EL (cell line): ENCODE measurements at places on chromosomes 11 and 22.
A peak's percentile ranks its signal among the peaks of the same experiment; 100 is the strongest.

DNA sequence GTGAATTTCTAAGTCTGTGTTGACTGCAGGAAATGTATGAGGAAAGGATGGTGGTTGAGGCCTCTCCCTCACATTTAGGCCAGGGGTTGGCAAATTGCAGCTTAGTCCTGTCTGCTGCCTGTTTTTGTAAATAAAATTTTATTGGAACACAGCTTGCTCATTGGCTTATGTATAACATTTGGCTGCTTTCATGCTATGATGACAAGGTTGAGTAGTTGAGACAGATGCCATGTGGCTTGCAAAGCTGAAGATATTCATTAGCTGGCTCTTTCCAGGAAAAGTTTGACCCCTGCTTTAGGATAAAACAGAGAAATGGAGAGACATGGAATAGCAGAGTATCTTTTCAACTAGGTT lies 46.2 kb downstream of the BCR start:
- DNase-seq = no peak

DNA sequence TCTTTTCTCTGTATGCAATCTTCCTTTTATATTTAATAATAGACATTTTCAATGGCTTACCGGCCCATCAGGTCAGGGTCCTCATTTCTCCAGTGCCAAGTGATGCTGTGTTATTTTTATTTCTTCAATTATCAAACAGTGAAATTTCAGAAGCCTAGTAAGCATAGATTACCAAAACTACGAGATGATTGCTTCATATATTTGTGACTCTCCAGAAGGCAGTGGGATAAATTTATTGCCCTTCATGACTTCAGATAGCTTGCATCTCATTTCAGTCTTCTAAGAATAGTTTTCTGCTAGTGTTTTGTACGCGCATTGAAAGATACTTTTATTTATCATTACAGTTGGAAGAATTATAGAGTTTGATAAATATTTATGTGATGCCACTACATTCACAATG lies 139.6 kb downstream of the FAT3 start:
- no peak for DNase-seq

DNA sequence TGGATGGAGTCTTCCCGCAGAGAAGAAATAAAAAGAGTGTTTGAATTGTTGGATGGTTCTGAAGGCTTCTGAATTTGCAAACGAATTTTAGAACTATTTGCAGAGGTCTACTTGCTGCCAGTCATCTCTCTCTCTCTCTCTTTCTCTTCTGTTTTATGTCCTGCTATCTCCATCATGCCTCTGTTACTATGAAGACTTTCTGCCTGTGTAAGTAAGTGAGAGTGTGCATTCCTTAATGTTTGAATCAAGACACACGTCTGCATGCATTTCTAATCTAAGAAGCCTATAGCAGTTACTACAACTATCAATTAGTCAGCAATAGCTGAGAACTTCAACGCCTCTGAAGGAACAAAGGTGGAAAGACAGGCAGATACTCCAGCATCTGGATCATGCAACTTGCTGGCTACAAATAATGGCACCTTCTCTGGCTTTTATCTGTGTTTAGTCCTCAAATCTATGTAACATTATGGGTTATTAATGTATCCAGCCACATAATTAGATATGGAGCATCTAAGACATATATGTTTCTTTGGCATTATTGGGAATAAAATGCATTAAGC lies 191.5 kb upstream of the BLID start:
- DNase-seq = no peak

DNA sequence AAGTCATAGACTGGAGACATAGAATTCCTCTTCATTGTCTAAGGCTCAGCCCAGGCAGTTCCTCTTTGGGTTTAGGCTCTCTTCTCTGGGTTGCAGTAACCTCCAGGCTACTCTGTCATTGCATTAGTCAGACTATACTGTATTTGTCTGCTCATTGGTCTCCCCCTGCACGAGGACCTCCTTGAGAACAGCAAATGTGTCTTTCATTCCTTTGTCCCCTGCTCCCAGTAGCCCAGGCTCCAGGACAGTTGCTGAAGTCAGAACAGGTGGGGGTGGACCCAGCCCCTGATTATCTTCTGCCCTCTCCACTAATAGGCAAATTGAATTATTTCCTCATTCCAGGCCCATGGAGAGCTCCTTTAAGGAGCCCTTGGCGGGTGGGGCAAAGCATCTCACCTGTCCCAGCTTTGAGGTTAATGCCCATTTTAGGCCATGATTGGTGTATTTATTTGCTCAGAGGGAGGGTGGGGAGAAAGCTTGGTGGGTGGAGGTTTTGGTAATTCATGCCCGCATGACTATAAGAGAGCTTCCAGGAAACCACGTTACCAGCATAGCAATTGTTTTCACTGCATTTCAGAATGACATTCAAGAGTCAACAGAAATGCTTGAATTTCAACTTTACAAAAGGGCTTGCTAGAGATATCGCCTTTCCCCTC lies 40.9 kb downstream of the NAV2 start:
- DNase-seq = peak; percentile 78

DNA sequence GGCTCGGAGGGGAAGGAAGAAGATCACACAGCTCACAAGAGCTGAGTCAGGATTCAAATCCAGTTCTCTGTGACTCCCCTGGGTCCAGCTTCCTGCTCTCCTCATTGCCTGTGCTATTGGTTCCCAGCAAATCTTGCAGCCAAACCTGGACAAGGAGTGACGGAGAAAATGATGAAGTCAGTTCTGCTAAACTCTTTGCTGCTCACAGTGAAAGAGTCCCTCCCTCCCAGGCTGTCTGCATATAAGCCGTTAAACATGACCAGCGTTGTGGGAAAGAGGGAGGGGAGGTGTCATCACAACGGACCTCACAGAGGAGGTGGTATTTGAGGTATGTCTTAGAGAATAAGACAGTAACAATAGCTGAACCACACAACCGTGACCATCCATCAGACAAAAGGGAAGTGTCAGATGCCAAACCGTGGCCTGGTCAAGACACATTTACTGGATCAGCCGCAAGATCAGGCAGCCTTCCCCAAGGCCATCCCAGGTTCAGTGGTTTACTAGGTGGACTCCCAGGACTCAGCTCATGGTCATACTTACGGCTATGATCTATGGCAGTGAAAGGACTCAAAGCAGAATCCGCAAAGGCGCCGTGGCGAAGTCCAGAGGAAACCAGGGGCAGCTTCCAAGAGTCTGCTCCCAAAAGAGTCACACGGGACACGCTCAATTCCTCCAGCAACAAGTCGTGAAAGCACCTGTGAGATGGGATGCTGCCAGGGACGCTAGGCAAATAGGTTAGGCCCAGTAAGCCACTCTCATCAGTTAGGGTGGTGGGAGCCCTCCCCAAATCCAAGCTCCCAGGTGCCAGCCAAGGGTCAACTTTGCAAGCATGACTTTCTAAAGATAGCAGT lies 2.8 kb upstream of the CYTH4 start:
- DNase-seq = no peak

DNA sequence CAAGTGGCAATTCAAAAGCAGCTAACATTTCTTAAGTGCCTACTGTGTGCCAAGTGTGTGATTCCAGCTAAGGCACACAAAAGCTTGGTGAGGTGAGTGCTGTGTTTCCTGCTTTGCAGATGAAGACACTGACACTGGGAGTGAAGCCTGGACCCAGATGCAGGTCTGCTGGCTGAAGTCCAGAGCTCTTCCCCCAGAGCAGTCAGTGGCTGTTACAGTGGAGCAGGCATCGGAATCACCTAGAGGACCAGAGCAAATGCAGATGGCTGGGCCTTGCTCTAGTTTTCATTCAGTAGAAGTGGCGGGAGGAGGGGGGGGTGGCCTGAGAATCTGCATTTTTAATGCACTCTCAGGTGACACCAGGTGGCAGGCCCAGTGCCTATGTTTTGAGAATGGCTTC lies 342.3 kb downstream of the CADM1 start:
- no peak for DNase-seq

GRCh38 chr11:107689317-107690202 lies 22.3 kb downstream of the SLN start:
- DNase-seq = peak; percentile 66

DNA sequence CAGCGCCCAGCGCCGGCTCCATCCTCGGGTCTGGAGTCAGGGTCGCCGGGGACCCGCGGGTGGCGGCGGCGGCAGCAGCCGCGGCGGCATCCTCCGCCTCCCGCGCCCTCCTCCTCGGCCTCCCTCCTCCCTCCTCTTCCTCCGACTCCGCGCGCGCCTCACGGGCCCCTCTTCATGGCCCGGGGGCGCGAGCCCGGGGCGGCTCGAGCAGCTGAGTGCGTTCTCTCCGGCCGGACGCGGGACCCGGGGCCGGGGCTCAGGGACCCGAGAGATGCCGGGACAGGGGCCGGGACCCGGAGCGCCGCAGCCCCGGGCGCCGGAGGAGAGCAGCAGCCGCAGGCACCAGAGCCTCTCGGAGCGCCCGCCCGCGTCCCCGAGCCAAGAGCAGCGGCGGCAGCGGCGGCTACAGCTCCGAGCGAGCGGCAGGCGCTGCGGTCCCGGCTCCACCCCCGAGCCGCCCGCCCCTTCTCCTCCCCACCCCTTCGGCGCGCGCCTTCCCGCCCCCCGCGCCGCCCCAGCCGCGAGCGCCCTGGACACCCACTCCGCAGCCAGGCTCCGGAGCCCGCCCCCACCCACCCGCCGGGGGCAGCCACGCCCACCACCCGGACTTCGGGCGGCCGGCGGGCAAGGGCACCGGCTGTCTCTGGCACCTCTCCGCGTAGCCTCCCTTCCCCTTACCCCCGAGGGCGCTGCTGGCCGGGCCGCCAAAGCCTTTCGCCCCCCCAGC lies at the start of gene CHST1:
Gene CHST1 (minus strand): TSS at position 417 of the 727 bp plus-strand sequence. CDS start 14,699 bp downstream, outside the sequence.
- DNase-seq = peak; percentile 45

GRCh38 chr11:5818245-5818886 lies 9.6 kb downstream of the OR52N2 start:
- no peak for DNase-seq

- DNase-seq = no peak
These were observed 36.2 kb downstream of the USP35 start for GRCh38 chr11:78224906-78225420.

GRCh38 chr11:8807544-8808225 lies 103.3 kb upstream of the AKIP1 start:
- DNase-seq = peak; percentile 90

- DNase-seq = peak; percentile 92
These were observed 48.9 kb downstream of the FAR1 start for GRCh38 chr11:13717331-13717730.

DNA sequence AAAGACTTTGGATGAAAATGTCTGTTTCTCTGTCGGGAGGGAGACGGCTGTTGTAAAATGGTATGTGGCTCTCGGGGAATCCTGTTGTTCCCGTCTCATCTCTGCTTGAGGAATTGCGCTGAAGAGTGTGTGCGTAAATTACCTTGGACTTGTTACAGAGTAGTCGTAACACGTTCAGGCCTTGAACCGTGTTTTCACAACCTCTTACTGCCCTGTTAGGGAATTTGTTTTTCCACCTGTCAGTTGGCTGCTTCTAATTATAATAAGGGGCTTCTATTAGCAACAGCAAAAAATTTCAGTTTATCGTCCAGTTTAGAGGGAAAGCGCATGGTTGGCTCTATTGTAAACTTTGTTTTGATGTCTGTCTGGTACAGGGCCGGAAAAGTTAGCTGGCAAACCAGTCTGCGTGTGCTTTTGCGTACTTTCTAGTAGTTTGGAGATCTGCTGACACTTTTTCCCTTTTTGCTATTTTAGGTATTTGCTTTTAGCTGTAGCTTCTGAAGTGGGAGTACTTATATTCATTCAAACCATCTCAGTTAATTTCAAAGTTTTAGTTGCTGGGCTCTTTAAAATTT lies 1.5 kb downstream of the HIPK3 start:
- DNase-seq = no peak

DNA sequence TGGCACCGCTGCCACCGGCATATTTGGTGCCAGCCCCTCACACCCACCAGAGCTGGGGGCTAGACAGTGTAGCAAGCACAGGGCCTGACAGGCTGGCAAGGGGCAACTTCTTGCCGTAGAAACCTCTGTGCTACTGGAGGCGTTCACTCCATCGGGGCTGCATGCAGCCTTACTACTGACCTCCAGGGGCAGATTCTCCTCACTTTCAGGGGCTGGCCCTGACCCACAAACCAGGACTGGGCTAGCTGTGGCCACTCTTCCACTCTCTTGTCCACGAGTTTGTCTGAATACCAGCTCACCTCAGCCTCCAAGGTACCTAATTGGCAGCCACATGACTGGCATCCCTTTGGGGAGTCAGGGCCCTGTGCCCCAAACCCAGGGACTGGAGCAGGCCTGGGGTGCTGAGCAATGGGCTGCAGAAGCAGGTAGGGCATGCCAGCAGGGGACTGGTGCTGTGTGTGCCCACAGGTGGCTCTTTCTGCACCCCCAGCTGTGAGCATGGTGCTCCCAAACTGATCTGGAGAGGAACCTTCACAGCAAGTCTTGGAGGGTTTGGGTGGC lies 2.1 kb upstream of the LMO1 start:
- no peak for DNase-seq

DNA sequence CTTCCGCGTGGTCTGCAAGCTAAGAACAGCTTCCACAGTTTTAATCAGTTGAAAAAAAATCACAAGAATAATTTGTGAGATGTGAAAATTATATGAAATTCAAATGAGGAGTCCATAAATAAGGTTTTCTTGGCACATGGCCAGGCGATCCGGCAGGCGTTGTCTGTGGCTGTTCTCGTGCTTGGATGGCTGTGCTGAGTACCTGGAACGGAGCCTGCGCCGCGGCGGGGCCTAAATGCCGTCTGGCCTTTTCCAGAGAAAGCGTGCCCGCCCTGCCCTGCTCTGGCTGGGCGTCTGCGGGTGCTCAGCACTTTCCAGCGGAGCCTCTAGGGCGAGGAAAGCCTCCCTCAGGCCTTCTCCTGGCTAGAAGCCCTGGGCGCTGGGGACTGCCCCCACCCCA lies 41.8 kb downstream of the OSBPL5 start:
- DNase-seq = no peak

DNA sequence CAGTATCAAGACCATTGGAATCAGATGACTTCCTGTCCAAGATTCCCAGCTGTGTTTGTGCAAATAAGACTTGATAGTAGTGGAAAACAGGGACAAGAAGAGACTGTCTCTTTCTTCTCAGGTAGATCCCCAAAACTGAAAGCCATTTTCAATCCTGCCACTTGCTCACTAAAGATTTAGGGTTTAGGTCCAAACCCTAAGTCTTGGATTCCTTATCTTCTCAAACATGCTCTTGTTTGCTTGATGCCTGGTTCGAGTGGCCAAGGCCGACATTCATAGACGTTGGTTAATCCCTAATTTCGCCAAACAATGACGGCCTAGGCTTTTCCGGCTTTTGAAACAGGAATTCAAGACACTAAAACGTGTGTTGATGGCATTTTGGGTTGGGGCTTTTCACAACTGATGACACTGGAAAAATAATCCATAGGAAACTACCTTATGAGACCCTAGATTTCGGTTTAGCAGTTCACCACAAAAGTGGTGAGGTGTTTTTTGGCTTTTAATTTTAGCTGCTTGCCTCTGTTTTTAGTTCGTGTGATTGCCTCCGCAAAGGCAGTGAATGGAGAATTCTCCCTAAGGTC lies 1.0 kb upstream of the GTPBP1 start:
- no peak for DNase-seq

DNA sequence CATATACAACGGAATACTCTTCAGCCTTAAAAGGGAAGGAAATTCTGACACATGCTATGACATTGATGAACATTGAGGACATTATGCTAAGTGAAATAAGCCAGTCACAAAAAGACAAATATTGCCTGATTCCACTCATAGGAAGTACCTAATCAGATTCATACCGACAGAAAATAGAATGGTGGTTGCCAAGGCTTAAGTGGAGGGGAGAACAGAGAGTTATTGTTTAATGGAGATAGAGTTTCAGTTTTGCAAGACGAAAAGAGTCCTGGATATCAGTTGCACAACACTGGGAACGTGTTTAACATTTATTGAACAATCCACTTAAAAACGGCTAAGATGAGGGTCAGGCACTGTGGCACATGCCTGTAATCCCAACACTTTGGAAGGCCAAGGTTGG lies 45.6 kb upstream of the HIPK3 start:
- no peak for DNase-seq
